ENCODE measurements at places on chromosomes 3 and 15.

DNA sequence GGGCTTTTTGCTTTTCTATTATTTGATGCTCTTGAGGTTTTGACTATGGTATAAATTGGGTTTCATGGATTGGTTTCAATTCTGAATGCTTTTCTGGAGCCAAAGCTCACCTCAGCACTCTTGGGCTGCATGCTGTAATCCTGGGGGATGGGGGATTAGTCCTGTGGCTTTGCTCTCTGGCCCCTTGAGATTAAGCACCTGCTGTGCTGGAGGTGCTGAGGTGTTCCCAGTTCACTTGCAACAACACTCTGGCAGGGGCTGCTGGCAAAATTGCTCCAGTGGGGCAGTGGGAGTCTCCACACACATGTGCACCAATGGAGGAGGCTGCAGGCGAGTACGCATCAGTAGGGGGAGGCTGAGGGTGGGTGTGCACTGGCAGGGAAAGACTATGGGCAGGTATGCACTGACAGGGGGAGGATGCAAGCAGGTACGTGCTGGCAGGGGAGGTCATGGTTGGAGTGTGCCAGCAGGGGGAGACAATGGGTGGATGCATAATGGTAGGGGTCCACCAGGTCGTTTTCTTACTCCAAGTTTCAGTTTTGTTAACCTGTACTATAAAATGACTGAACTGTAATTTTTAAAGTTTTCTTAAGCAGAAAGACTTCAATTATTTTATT is 489.2 kb downstream of the FGF12 start:
- DNase-seq, result no peak

- no peak for DNase-seq
Measured at GRCh38 chr15:77126529-77127326, 55.8 kb upstream of the TSPAN3 start.

GRCh38 chr3:18222686-18223085 is 202.5 kb downstream of the SATB1 start:
- DNase-seq, result no peak

- DNase-seq, result no peak
Measured at GRCh38 chr3:87987952-87988351, 70.9 kb downstream of the CGGBP1 start.

DNA sequence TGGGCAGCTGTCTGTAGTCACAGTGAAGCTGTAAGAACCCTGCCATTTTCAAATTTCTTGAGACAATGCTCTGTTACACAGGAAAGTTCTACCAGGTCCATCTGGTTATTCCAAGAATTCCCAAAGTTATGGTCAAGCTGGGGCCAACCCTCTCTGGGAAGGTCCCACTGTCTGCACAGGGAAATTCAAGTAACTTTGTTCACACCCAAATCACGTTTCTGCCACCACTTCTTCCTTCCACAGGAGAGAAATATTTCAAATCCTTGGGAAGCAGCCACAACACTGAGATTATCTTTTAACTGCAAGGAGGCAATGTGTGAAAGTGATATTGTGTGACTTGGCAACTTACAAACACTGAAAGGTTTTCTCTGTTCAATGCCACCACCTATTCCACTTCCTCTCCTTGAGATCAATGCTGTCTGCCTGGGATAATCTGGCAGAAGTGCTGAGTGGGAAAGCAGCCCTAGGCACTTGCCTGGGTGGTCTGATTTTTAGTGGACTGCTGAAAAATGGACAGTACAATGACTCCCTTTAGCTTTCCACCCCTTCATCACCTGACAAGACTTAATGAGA is 5.6 kb downstream of the SCAMP2 start:
- no peak for DNase-seq

GRCh38 chr3:165523801-165524200 is 313.4 kb downstream of the BCHE start:
- DNase-seq, result no peak

Measured in smooth muscle cell of the brain vasculature (primary cell).